ENCODE measurements at places on chromosomes 7 and 10.

- DNase-seq, result no peak
Observed at GRCh38 chr10:64846700-64847099, 1325.5 kb downstream of the REEP3 start.

- DNase-seq, result peak; percentile 73
Observed at GRCh38 chr7:143416565-143417149, 8.0 kb upstream of the EPHA1 start.

GRCh38 chr10:57015595-57016318 lies 654.7 kb upstream of the ZWINT start:
- DNase-seq, result no peak

- DNase-seq, result no peak
Observed at GRCh38 chr10:73206385-73206784, 38.5 kb downstream of the FAM149B1 start.

DNA sequence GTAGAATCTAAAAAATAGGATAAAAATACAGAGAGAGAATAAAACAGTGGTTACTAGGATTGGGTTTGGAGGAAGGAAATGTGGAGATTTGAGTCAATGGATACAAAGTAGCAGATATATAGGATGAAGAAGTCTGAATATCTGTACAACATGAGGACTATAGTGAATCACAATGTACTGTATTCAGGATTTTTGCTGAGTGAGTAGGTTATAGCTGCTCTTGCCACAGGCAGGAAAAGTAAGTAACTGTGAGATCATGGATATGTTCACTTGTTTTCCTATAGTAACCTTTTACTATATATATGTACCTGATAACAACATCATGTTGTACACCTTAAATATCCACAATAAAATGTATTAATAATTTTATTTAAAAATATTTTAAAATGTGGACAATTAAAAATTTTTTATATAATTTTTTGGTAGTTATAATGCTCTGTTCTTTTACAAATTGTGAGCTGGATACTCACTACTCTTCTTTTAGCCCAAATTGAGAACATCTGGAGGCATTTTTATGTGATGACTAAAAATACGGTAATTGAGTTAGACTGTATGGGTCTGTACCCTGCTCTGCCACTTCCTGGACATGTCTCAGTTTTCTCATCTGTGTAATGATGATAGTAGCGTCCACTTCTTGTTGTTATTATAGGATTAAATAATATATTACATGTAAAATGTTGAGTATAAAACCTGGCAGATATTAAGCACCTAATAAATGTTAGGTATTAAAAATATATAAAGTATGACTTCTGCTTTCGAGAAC lies 439.1 kb downstream of the AUTS2 start:
- no peak for DNase-seq

DNA sequence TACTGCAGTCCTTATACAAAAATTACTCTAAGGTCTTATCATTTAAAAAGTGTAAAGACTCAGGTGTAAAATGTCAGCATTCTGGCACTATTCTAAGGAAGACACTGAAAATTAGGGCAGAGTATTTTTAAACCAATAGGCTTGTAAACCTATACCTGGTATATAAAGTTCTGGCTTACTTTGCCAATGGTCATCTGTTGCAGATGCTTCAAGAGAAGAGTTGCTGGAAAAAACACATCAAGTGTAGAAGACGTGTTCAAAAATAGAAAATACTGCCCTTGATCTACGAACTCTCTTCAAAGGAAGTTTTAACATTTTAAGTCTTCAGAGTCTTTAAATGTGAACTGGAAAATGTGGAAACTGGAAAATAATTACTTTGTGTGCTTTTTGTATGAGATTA lies 23.9 kb downstream of the NT5C3A start:
- no peak for DNase-seq

- peak; percentile 72 for DNase-seq
Observed at GRCh38 chr10:77428691-77429395, 208.8 kb downstream of the KCNMA1 start.

DNA sequence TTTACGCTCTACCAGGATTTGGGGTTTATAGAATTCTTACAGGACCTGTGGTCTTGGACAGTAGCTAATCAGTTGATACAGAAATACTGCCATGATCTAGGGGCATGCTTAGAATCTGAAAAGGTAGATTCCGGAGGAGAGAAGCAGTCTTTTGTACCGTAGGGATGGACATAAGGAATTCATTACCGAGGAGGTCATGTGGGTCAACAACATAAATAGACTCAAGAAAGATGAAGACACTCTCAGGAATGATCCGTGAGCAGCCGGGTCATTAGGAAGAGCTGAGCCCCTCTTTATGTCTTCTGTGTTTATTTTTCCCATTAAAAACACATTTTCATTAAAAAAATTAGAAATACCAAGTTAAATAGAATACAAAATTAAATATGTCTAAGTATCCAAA lies 160.1 kb upstream of the TNS3 start:
- no peak for DNase-seq

DNA sequence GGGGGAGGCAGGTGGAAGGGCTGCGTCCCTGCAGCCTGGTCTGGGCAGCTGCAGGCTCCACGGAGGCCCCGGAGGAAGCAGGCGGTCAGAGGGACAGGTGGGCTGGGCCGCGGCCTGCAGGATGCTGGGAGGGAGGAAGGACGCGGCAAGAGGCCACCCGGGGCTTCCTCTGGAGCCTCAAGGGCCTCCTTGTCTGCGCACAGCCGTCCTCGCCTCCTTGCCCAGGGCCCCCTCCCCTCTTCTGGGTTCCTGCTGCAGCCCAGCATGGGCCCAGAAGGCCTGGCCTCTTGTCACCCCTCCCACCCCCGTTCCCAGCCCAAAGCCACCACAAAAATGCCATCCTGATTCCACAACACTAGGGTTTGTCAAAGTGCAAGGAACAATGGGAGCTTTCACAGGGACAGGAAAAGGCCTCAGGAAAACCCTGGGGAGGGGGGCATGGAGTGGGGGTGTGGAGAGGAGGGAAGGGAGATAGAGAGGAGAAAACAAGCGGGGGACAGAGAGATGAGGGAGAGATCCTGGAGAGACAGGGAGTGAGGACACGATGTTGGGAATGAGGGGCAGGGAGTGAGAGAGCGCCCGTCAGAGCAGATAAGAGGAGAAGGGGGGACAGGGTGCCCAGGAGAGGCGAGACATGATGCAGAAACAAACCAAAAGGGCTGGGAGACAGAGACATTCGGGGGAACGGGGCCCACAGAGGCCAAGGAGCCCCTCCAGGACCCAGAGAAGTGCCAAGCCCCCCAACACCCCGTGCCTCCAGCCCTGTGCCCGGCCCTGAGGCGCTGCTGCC lies 41.8 kb downstream of the ZCCHC24 start:
- DNase-seq, result no peak

DNA sequence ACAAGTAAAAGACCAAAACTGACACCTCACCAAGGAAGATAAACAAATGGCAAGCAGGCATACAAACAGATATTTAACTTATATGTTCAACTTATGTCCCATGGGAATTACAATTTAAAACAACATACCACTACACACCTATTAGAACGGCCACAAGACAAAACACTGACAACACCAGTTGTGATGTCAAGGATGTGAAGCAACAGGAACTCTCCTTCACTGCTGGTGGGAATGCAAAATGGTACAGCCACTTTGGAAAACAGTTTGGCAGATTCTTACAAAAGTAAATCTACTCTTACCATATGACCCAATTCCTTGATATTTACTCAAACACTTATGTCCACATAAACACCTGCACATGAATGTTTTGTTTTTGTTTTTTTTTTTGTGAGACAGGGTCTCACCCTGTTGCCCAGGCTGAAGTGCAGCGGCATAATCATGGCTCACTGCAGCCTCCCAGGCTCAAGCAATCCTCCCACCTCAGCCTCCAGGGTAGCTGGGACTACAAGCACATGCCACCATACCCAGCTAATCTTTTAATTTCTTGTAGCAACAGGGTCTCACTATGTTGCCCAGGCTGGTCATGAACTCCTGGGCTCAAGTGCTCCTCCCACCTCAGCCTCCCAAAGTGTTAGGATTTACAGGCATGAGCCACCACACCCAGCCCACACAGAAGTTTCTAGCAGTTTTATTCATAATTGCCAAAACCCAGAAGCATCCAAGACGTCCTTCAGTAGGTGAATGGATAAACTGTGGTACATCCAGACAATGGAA lies 27.3 kb downstream of the HERC4 start:
- no peak for DNase-seq

GRCh38 chr10:130924138-130924819 lies 387.2 kb downstream of the TCERG1L start:
- DNase-seq, result no peak

DNA sequence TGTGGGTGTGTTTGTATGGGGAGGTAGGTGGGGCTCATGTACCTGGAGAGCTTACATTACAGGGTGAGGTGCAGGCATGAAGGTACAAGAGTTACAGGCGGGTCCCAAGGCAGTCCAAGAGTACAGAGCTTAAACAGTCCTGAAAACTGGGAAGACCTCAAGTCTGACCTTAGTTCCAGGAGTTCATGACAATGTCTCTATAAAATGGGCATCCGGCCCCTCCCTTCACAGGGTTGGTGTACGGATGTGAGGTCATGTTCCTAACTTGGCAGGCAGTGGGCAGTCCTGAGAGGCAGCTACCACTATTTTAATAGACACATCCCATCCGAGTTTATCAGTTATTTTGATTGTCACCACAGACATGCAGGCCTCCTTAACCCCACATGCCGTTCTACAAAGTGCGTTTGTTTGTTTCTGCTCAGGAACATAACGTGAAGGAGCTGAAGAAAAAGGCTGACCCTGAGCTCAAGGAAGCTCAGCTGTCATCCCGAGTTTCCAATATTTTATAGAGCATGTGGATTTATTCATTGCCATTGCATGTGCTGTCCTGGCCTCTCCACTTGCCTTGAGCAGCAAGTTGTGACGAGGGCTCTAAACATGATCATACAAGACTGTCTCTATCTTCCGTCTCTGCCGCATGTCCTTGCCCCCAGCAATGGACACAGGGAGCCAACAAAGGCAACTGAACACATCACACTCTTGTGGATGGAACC lies 647.5 kb upstream of the IGFBP3 start:
- DNase-seq, result no peak

- no peak for DNase-seq
Observed at GRCh38 chr7:79036356-79036755, 417.1 kb downstream of the MAGI2 start.

DNA sequence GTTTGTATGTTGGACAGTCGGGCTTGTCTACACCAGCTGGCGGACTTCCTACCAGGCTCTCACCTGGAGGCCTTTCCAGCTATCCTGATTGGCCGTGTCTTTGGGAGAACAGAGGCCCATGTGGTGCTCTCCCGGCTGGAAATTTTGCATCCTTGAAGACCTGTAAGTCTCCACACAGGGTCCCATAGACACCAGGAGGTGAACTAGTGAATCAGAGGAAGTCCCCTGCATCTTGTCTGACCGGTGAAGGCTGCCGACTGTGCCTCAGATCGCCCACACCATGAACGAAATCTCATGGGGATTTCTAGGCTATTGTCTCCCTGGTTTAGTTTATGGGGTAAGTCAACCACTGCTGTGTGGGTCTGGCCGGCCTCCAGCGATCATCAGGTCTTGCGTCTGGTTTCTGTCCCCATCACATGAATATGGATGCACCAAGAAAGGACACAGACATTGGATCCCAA lies 108.4 kb upstream of the LYZL2 start:
- DNase-seq, result no peak

- no peak for DNase-seq
Observed at GRCh38 chr10:498760-499435, 190.6 kb downstream of the DIP2C start.

GRCh38 chr10:114223066-114223465 lies 16.0 kb upstream of the VWA2 start:
- no peak for DNase-seq

DNA sequence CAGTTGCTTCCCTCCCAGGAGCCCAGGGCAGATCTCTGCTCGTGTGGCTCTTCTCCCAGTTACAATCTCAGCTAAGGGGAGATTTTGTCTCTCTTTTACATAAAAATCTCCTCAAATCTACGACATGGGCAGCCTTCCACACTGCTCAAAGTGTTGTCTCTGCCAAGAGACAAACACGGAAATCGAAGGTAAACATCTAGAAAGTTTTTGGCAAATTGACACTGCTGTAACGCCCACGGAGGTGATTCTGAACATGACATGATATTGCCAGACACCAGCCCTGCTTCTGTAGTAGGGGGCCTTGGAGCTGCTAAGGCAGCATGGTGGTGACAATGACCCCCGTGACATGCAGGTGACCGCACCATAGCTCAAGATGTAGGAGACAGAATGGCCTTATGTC lies 128.3 kb downstream of the CCDC3 start:
- no peak for DNase-seq

DNA sequence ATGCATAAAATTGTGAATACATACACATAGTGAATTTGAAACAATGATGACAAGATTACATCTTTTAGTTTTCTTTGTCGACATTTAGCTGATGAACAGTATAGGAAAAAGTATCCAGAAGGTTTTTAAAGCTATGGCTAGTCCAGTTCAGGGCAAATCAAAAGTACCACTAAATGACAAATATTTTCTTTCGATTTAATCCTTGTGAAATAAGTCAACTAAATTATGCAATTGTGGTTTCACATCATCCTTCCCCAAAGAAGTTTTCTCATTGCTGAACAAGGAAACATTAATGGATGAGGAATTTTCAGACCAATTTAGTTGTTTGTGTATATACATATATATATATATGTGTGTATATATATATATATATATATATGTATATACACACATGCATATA lies 774.0 kb downstream of the DNAJB9 start:
- no peak for DNase-seq

- no peak for DNase-seq
Observed at GRCh38 chr10:25232204-25232603, 57.4 kb downstream of the GPR158 start.

DNA sequence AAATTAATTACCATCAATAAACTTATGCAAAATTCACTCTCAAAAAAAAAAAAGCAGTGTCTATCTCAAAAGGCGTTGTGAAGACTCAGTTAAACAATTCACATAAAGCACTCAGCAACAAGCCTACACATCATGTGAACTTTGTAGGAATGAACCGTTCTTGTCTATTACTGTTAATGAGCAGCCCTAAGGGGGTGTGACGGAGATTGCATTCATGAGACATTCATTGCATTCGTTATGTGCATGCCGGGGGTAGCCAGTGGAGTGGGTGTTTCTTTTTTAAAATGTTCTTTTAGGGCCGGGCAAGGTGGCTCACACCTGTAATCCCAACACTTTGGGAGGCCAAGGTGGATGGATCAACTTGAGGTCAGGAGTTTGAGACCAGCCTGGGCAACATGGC lies 193.0 kb downstream of the PRPF18 start:
- DNase-seq, result no peak

GRCh38 chr10:6667679-6668270 lies 87.7 kb upstream of the PRKCQ start:
- DNase-seq, result peak; percentile 34
